EH (cell line): ENCODE measurements at places on chromosomes 4 and X.

- DNase-seq = peak; percentile 30
These were observed 112.3 kb upstream of the BANK1 start for GRCh38 chr4:101678180-101678579.

- DNase-seq = peak; percentile 49
These were observed 6.1 kb upstream of the HCCS start for GRCh38 chrX:11105080-11105479.

GRCh38 chr4:15294202-15294601, 133.6 kb upstream of the C1QTNF7 start:
- DNase-seq = no peak

- no peak for DNase-seq
These were observed 77.4 kb downstream of the ANKRD17 start for GRCh38 chr4:73181231-73181630.

- peak; percentile 78 for DNase-seq
These were observed 136.5 kb downstream of the PRKX start for GRCh38 chrX:3576886-3577501.

DNA sequence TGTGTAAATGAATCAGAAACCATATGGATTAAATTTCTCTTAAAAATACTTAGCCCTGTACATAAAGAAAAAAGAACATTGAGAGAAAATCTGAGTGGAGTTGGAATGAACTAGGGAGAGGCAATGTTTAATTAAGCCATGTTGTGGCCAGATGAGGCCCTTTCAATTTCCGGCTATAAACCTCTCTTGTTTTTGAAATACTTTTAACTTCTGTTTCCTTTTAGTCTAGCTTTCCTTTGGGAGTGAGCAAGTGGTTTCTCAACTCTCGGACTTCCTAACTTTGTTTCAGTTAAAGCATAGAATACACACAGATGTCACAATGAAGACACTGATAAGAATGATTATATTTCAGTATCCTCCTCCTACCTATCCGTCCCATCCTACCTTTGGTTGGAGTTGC, 197.2 kb downstream of the ARHGAP24 start:
- DNase-seq = peak; percentile 61

GRCh38 chr4:81204571-81204970, 10.5 kb downstream of the PRKG2 start:
- no peak for DNase-seq

DNA sequence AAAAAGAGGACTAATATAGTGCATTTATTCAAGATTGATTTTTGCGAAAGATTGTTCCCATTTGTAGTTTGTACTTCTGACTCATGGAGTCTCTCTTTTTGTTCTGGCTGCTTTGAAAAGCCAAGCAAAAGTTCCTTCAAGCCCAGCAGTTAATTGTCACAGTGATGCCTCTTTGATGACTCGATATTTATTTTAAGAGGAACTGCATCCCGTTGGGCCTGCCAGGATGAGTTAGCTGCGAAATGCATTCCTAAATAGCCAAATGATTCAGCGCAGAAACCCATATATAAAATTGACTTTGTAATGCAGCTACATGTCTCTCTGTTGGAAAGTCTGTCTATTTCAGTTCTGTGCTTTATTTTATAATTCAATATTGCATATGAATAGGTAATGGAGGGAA, 295.1 kb downstream of the GBA3 start:
- DNase-seq = peak; percentile 84

- no peak for DNase-seq
These were observed 374.9 kb upstream of the AADAT start for GRCh38 chr4:170464614-170465197.

- DNase-seq = peak; percentile 69
These were observed 98.7 kb downstream of the TMEM131L start for GRCh38 chr4:153564630-153565525.

GRCh38 chrX:1401611-1402430, 9.9 kb upstream of the SLC25A6 start:
- DNase-seq = no peak

DNA sequence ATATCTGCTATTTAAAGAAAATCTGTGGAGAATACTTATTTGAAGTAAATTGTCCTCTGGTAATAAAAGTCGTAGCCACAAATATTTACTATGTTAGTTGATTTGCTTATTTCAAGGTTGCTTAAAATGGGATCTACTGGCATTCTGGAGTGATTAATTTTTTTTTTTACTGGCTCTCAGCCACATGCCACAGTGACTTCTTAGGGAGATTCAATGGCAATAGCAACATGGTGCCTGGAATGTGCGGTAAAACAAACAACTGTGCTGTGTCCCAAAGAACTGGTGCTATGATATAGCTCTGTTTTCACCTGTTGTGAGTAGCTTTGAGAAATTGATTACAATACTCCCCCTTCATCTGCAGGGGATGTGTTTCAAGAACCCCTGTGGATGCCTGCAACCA, 324.3 kb downstream of the GPAT3 start:
- DNase-seq = peak; percentile 61

- peak; percentile 13 for DNase-seq
These were observed 8.6 kb upstream of the PDHA1 start for GRCh38 chrX:19334945-19335626.

- no peak for DNase-seq
These were observed 546.4 kb upstream of the HTR2C start for GRCh38 chrX:114037515-114037914.

GRCh38 chrX:16160729-16161128, 6.6 kb upstream of the MAGEB17 start:
- peak; percentile 91 for DNase-seq

DNA sequence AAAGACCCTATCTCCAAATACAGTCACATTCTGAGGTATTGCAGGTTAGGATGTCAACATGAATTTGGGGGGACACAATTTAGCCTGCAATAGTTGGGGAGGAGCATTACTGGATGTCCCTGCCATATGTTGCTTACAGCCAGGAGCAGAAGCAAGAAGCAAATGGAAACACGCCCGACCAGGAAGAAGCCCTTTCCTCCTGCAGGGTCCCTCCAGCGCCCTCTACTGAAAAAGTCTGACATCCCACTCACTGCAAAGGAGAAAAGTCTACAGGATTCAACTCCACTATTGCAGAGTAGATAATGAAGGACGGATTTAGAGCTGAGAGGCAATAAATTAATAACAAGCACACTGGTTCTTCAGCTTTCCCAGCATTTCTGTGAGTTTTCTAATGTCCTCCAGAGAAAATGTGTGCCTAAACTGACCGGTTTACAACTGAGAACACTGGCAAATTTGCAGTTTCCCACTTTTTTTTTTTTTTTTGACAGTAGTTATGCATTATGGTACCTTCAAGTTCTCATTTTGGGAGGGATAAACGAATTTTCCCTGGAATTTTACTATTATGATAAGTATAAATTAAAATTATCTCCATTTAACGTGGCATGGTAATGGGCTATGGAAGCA, 31.7 kb downstream of the COQ2 start:
- DNase-seq = peak; percentile 83

- DNase-seq = no peak
These were observed 18.3 kb upstream of the HHIP start for GRCh38 chr4:144627663-144628076.

- DNase-seq = no peak
These were observed 44.9 kb downstream of the SH3KBP1 start for GRCh38 chrX:19842542-19842941.

DNA sequence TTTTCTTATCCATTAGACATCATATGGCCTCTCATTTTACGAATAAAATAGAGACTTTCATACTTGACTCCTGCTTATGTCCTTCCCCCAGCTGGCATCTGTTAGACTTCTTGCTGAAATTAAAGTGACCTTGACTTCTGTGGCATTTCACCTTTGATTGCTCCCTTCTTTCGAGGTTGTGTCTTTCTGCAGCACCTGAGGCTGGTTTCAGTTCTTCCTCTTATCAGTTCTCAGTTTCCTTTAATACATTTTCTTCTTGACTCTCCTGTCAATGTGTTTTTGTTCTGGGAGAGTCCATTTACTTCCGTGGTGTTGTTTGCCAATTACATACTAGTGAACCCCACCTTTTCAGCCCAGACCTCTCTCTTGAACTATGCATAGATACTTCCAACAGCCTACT, 81.6 kb downstream of the RBPJ start:
- DNase-seq = no peak

DNA sequence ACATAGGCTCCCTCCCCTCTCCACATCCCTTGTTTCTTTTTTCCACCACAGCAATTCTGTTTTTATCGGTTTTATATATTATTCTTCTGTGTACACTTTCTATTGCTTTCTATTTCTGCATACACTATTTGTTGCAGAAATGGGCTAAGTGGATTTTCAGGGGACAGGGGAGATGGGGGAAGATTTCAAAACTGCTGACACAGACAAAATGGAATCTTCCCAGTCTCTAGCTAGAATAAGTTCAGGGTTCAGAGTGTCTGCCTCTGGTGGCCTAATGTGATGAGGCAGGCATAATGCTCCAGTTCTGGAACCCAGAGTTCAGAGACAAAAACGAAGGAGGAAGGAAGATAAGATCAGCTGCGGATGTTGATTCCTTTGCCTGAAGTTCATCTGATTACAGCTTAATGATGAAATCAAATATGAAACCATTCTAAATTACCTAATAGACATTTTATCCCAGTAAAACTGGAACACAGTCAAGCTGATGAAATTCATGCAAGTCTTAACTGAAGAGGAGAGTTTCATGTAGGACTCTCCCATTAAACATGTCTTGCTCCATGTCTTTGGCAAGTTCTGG, 447.1 kb downstream of the AFF2 start:
- DNase-seq = no peak

GRCh38 chr4:184857441-184858121, 31.8 kb upstream of the ACSL1 start:
- no peak for DNase-seq

DNA sequence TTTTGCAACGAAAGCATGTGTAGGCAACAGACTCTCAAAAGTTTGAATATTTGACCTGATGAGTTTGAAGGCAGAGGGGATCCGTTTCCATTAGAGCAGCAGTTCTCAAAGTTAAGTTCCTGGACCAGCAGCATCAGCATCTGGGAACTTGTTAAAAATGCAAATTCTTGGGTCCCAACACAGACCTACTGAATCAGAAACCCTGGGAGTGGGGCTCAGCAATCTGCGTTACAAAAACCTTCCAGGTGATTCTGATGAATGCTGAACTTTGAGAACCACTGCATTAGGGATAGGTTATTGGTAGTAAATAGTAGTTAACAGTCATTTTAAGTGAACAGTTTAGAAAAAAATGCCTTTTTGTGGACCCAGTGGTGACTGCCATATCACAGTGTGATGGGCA, 98.8 kb downstream of the PDE5A start:
- DNase-seq = no peak
